Hypothalamus (tissue), 51 donors: ENCODE measurements at places on chromosomes 2 and 18.
A peak's percentile ranks its signal among the peaks of the same experiment; 100 is the strongest.

DNA sequence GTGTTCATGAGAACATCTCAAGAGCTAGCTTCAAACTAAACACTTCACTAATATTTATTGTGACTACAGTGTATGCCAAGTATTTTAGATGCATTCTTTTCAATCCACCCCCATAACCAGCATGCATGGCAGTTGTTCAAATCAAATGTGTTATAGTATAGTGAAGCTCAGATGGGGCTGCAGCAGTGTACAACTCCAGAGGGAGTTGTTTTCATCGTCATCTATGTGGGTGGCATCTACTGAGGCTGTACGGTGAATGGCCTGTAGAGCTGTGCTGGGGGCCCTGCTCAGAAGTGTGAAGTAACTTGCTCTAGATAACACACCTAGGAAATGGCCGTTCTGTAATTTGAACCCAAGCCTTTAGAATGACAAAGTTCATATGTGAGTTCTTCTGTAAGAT lies 71.8 kb upstream of the LRATD1 start:
- DNase-seq, result no peak

DNA sequence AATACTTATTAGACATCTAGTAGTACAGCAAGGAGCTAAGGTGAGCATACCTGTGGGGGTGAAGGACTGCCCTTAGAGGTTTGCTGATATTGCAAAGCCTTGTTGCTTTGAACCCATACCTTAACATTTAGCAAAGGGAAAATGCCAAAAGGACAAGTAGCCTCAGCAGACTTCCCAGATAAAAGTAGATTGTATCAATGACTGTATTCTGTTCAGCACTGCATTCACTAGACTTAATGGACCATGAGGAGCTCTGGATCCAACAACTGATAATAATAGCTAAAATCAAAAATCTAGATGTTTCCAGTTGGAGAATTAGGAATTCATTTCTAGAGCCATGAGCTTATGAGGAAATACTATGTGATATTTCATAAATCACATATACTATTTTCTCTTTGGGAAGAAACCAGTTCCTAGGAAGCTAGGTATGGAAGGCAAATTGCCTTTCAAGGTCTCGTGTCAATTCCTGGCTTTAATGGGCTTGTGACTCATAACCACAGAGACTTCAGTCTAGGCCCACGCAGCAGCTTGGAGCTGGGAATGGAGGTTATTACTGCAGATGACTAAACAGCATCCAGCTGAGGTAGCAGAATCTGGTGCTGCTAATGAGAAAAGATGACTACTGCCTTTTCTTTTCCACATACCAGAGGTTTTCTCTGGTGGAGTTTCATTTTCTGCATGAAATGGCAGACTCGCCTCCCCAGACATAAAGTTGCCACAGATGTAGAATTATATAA lies 191.2 kb upstream of the NABP1 start:
- DNase-seq, result no peak

DNA sequence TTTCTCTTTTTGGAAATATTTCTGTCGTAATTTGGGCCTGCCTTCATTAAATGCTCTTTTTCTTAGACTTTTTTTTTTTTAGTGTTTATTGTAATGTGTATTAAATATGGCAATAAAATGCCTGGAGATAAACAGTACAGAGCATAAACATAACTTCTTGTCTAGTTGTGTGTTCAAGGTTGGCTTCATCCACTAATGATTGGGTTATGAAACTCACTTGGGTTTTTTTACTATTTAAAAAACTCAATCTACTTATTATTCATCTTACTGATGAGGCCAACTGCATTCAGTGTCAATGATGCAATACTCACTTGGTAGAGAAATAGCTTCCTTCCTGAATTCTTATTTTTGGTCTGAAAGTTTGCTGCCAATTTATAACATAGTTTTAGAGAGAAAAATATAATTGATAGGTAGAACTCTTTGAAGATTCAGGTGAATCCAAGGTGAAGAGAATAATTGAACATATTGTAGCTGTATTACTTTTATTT lies 144.2 kb upstream of the NABP1 start:
- DNase-seq, result no peak

- DNase-seq, result no peak
Observed at GRCh38 chr18:834082-834720, 22.2 kb upstream of the YES1 start.

GRCh38 chr2:186129767-186130581 lies 356.1 kb upstream of the ZC3H15 start:
- DNase-seq, result no peak

DNA sequence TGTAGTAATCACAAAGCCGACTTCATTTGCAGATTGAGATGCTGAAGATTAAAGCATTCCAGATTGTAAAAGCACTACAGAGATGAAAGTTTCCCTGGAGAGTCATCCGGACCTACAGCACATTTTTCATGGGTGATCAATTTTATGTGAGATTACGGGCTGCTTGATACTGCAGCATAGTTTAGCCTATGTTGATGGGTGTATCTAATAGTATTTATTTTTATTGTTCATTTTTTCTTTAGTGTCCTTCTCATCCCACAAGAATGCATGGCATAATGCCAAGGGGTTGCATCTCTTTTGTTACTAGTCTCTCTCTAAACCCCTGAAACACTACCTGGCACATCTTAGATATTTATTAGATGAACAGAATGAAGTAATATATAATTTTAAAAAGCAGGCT lies 240.4 kb downstream of the MBD2 start:
- DNase-seq, result no peak

- DNase-seq, result no peak
Observed at GRCh38 chr2:96824079-96824870, 8.2 kb downstream of the CNNM3 start.

DNA sequence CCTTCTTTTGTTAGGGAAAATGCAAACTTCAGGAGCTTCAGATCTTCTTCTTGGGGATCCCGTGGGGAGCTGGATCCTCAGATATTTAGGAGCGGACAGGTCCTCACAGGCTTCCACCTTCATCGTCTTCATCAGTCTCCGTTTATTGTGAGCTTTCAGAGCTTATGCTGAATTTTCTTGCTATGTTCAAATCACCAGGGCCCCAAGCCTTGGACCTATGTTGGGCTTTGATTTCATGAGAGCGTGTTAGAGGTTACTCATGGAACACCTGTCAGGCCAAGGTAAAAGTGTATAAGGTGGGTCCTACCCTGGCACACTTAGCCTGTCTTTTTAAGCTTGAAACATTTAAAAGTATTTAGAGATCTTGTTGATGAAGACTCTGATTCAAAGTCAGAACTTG lies 212.9 kb downstream of the FAM210A start:
- DNase-seq, result no peak

- DNase-seq, result no peak
Observed at GRCh38 chr18:42578792-42579191, 536.7 kb downstream of the RIT2 start.

GRCh38 chr2:71850306-71850801 lies 297.3 kb downstream of the CYP26B1 start:
- no peak for DNase-seq

DNA sequence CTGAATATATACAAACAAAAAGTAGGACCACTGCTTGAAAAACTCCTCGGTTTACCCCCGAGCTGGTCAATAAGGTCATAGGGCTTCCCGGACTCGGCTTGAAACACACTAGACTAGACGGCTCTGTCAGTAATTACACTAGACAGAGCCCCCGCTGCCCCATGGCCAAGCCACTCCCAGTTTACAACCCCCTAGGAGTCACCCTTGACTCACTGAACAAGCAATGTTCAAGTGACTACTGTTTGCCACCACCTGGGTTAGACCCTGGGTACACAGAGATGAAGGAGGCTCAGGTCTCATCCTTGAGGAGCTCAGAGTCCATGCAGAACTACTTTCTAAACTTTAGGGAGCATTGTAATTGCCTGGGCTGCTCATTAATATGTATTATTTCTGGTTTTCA lies 13.7 kb upstream of the PRELID3A start:
- DNase-seq, result no peak

DNA sequence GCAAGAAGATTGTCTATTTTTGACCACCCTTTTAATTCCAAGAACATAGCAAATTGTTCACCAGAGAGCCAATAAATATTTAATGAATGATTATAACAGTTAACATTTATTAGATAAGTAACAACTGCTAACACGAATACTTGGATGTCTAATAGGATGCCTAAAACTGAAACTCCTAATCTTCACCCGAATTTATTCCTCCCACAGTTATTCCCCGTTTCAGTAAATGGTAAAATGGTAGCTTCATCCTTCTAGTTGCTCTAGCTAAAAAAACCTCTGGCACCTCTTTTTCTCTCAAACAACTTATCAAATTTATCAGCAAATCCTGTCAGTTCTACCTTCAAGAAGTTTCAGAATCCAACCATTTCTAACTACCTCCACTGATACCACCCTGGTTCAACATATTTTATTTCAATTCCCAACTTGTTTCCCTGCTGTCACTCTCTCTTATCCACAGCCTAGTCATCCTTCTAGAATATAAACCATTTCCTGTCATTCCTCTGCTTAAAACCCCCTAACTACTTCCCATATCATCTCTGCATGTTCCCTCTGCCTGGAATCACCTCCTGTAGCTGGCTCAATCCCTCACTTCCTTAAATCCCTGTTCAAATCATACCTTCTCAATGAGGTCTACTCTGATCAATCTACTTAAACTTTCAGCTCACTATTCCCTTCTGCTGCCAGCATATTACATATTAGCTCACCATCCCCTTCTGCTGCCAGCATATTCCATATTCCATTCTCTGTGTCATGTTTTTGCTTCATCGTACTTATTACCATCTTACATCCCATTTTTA lies 93.8 kb downstream of the ROCK2 start:
- DNase-seq, result no peak

- no peak for DNase-seq
Observed at GRCh38 chr2:151576080-151576479, 158.2 kb downstream of the NEB start.

DNA sequence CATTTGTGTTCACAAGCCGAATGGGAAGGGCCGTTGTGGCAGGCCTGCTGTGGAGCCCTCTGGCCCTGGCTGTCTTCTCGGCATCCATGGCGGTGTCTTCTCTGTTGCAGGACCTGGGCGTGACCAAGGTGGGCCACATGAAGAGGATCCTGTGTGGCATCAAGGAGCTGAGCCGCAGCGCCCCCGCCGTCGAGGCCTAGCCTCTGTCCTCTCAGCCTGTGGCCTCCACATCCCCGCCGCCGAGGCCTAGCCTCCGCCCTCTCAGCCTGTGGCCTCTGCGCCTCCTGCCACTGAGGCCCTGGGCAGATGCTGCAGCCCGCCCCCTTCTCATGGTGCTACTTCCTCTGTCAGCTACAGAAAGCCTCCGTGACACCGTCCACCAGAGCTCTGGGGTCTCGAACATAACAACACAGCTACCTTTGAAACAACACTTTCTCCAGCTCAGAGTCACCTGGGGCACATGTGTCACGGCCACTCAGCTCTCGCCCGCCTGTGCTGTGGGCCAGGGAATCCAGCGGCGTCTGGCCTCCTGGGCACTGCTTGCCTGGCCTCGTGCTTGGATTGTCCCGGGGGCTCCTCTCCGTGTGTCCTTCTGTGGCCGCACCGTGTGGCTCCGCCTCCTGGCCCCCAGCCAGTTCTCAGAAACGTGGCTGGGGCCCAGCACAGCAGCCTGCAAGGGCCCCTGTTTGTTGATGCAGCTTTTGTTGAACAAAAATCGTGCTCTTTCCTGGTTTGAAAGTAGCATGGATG lies 97.1 kb downstream of the USP40 start:
- DNase-seq, result peak; percentile 64

DNA sequence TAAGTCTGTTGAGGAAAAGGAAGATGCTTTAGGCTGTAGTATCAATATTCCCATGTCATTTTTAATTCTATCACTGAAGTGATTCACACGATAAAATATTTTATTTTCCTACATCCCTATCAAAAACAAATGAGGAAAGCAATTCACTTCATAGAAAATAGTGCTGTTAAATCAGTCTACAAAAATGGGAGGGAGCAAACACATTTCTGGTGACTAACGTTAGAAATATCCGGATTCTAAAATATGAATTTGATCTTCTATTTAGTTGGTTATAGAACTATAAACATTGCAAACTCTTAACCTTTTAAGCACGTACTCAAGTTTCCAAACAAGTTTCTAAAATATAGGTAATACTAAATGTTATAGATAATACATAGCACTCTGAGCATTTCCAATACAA lies 20.8 kb downstream of the ATF2 start:
- DNase-seq, result no peak

DNA sequence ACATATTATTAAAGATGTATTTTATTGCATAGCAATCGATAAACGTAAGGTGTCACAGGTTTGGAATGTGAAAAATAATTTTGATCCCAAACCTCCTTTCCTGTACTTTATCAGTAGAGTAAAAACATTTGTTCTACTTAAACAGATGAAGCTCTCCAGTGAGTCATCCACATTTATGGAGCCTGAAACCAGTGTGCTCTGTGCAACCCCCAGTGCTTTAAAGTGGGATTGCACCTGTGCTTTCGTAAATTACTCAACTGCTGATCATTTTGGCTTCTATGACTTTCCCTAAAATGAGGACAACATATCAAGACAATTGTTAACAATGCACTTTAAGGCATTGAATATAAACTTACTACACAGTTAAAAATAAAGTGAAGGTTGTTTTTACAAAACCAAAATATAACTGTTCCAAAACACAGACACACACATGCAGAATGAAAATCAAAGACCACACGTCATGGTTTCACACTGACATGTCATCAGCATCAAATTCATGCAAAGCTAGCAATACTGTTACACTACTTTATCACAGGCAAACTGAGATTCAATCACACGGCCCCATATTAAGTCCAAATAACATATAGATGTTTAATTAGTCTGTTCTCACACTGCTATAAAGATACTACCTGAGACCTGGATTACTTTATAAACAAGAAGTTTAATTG lies 9.7 kb downstream of the TMEM18 start:
- DNase-seq, result no peak

DNA sequence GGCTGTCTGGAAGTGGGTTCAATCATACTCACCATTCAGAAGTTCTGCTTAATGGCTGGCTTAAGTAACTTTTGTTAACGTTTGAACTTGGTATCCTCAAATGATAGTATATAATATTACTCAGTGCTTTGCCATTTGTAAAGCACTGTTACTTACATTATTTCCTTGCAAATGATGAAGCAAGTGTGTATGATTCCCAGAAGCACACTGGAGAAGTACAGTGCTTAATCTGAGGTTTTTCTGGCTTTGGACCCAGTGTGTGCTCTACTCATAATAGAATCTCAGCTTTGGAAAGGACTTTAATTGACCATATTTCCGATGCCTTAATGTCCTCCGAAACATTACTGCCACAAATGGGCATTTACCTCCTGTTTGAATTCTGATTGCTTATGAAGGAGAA lies 63.3 kb downstream of the MAP3K20 start:
- DNase-seq, result no peak

- DNase-seq, result no peak
Observed at GRCh38 chr18:48727681-48728080, 188.8 kb downstream of the CTIF start.

GRCh38 chr2:220779931-220780330 lies 792.2 kb downstream of the EPHA4 start:
- no peak for DNase-seq

DNA sequence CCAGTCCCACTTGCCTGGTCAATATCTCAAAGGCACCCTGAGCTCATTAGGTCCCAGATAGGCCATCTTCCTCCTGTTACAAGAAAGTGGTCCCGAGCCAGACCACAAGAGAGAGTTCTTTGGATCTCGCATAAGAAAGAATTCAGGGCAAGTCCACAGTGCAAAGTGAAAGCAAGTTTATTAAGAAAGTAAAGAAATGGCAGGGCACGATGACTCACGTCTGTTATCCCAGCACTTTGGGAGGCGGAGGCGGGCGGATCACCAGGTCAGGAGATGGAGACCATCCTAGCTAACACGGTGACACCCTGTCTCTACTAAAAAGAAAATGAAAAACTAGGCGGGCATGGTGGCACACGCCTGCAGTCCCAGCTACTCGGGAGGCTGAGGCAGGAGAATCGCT lies 10.8 kb upstream of the SMAD7 start:
- DNase-seq, result no peak
